ENCODE measurements at places on chromosomes 7 and 10. TPM values are rescaled to one million over a fixed set of nuclear protein-coding genes. Genes with fewer than 3 reads are reported as not detected.

DNA sequence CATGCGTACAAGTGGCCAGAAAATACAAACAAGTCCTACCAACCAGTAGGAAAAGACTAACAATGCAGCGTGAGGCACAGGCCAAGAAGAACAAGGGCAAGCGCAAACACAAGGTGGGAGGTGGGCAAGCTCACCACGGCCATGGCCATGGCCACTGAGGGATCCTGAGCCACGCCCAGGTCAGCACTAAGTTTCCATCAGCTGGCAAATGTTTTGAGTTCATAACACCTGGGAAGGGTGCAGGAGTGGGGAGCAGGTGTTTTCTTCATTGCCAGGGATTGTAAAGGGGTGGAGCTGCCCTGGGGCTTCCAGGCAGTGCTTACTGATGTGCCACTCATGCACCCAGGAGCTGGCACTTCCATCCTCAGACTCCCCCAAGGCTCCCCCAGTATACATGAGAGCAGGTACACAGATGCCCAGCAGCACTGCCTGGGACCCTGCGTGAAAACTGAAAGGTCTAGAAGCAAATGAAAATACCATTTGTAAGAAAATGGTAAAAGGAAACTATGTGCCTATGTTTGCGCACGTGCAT, 139.2 kb upstream of the RET start:
- H3K4me3 ChIP-seq, result no peak overlapping the region
- peaks cover 10% of the 10 kb centered on the region for H3K4me1 ChIP-seq
- no peak for DNase-seq
- no peak overlapping the region for H3K27ac ChIP-seq
- H3K27me3 ChIP-seq, result peaks cover 15% of the 10 kb centered on the region

JAKMIP3 gene
- total RNA-seq, result 0.17 TPM

ZNF746 gene
- 24.3 TPM for total RNA-seq

GRCh38 chr10:16652154-16652553, 130.5 kb upstream of the C1QL3 start:
- H3K27ac ChIP-seq, result no peak overlapping the region
- peaks cover 4% of the 10 kb centered on the region for H3K36me3 ChIP-seq
- peaks cover 3% of the 10 kb centered on the region for H3K4me1 ChIP-seq
- no peak for DNase-seq
- H3K27me3 ChIP-seq, result no peaks in the 10 kb centered on the region

PITX3 gene
- total RNA-seq, result not detected

POU6F2 gene
- total RNA-seq, result 0.20 TPM

DNA sequence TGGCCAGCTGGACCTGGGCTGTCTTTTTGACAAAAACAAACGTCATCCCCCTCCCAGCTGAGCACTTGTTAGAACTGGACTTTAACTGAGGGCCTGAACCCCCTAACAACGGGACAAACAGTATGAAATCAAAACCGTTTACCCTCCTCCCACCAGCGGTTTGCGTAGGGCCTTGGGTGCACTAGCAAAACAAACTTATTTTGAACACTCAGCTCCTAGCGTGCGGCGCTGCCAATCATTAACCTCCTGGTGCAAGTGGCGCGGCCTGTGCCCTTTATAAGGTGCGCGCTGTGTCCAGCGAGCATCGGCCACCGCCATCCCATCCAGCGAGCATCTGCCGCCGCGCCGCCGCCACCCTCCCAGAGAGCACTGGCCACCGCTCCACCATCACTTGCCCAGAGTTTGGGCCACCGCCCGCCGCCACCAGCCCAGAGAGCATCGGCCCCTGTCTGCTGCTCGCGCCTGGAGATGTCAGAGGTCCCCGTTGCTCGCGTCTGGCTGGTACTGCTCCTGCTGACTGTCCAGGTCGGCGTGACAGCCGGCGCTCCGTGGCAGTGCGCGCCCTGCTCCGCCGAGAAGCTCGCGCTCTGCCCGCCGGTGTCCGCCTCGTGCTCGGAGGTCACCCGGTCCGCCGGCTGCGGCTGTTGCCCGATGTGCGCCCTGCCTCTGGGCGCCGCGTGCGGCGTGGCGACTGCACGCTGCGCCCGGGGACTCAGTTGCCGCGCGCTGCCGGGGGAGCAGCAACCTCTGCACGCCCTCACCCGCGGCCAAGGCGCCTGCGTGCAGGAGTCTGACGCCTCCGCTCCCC, at the start of gene IGFBP1:
IGFBP1 (plus strand) TSS at position 304 of the 808 bp plus-strand sequence; CDS start at position 469, 165 bp downstream.
- H3K4me1 ChIP-seq, result peaks cover 2% of the 10 kb centered on the region
- no peak within 1 kb of the TSS for H3K27ac ChIP-seq
- DNase-seq, result no peak
- H3K4me3 ChIP-seq, result peak within 1 kb of the TSS; percentile 19

MASTL gene
- 29.6 TPM for total RNA-seq

OR2A1 gene
- total RNA-seq, result 0.06 TPM

KIAA1549 gene
- total RNA-seq, result 1.1 TPM

DNA sequence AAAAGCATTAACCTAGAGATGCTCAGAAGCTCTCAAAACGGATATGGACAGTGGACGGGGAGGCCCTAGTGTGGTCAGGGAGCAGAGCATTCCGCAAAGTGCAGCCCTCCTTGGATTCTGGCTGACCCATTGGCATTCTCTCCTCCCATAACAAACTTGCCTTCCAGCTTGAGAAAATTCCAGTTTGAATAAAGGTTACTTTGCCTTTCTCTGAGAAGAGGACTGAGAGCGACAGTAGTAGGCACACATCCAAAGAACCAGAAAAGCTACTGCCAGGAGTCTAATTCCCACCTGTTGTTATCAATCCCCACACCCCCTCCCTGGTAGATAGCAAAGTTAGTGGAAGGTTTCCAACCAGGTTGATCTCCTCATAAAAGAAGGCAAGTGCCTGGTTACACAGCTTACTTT, 84.7 kb upstream of the TRIL start:
- H3K27me3 ChIP-seq, result peaks cover 11% of the 10 kb centered on the region
- no peak overlapping the region for H3K4me3 ChIP-seq
- no peak overlapping the region for H3K27ac ChIP-seq
- no peaks in the 10 kb centered on the region for H3K4me1 ChIP-seq
- H3K36me3 ChIP-seq, result no peaks in the 10 kb centered on the region

DNA sequence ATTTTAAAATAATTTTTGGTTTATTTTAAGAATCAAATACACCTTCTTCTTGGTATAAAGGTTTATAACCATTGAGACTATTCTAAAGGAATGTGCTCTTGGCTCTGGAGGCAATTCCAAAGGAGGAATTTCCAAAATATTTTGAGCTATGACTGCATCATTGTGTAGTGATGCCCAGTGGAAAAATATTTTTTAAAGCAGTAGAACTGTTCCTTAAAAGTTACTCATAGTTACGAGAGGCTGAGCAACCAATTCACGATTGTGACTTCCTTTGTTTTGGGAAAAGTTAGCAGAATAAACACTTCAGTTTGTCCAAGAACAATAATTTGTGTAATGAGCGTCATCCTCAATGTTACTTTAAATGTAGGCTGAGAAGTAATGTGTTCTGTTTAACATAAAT, 233.6 kb downstream of the BAMBI start:
- DNase-seq, result no peak
- no peaks in the 10 kb centered on the region for H3K4me1 ChIP-seq
- no peak overlapping the region for H3K4me3 ChIP-seq
- peaks cover 6% of the 10 kb centered on the region for H3K27me3 ChIP-seq

DNA sequence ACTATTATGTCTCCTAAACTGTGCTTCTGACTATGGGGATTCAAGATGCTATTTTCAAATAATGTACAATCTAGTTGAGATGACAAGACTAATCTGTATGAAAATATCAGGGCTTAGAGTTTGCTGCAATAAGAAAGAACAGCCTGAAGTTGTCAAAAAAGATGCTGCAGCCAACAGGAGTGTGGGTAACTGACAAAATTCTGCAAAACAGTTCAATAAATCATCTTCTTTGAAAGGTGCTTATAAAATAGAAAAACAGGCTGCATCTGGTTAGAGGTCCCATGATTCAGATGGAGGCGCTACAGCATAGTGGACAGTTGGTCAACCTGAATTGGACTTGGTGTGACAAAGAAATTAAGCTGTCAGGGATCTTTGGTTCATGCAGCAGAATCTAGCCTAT, 511.0 kb downstream of the XPNPEP1 start:
- H3K36me3 ChIP-seq, result no peaks in the 10 kb centered on the region
- no peak overlapping the region for H3K4me3 ChIP-seq
- DNase-seq, result no peak
- no peak overlapping the region for H3K27ac ChIP-seq

GRCh38 chr10:84331091-84331490, 2.7 kb downstream of the CCSER2 start:
- peak overlapping the region; percentile 92 for H3K4me3 ChIP-seq
- H3K27me3 ChIP-seq, result peaks cover 2% of the 10 kb centered on the region
- peaks cover 40% of the 10 kb centered on the region for H3K4me1 ChIP-seq
- DNase-seq, result no peak
- peak overlapping the region; percentile 98 for H3K27ac ChIP-seq
- H3K36me3 ChIP-seq, result no peaks in the 10 kb centered on the region

DNA sequence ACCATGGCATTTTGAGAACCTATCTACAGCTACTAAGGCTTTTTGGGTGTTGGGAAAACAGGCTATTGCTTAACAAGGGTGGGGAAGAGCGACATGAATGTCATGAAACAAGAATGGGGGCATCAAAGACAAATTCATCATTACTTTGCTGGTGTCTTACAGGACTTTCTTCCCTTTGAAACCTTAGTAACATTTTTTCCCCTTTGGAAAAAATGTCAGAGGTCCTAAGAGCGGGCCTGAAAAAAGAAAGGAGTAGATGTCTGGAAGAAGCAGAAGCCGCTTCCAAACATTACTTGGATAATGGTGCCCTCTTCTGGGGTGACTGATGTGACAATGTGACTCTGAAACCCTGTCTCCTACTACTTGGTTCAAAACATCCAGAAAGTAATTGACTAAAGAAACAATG, 3.8 kb upstream of the DDX50 start:
- H3K4me3 ChIP-seq, result no peak overlapping the region
- H3K36me3 ChIP-seq, result no peaks in the 10 kb centered on the region
- DNase-seq, result no peak

DNA sequence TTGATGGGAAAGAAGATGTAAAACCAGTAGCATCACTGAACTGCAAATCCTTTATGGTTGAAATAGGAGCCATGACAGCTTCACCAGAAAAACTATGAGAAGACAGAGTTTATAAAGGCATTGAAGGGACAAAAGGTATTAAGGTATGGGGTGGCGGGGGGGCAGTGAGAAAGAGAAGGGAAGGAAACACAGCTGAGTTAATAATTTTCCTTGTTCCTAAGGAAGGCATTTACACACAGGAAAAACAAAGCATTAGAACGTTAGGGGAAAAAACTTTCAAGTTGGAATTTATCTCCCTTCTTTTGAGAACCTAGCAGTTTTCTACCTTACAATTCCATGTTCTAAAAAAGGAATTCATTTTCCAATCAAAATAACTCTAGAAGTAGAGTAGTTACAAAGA, 4.4 kb downstream of the LARP4B start:
- no peak overlapping the region for H3K4me3 ChIP-seq
- peaks cover 23% of the 10 kb centered on the region for H3K36me3 ChIP-seq
- H3K27ac ChIP-seq, result no peak overlapping the region
- H3K4me1 ChIP-seq, result peaks cover 38% of the 10 kb centered on the region

DNA sequence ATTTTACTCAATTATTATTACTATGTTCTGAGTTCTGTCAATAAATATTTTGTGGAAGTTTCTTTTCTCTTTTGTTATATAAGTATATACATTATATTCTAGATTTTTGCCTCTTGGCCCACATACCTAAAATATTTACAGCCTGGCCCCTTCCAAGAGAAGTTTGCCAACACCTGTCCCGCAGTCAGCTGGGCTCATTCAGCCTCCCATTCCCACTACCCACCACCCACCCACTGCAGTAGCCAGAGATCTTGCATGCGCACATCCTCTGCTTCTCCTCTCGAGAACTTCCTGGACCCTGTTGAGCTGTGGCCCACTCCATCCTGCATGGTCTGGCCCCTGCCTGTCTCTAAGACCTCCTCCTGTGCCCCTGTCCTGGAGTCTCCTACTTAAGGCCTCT, 33.6 kb downstream of the WIPF3 start:
- no peak overlapping the region for H3K4me3 ChIP-seq
- no peak overlapping the region for H3K27ac ChIP-seq

GRCh38 chr7:30934225-30934624, 22.6 kb downstream of the AQP1 start:
- H3K36me3 ChIP-seq, result no peaks in the 10 kb centered on the region
- H3K4me3 ChIP-seq, result no peak overlapping the region
- no peaks in the 10 kb centered on the region for H3K4me1 ChIP-seq

CDNF gene
- 0.82 TPM for total RNA-seq

TRPV5 gene
- total RNA-seq, result not detected

GRCh38 chr10:110081911-110082310, 74.1 kb downstream of the ADD3 start:
- DNase-seq, result no peak
- H3K4me3 ChIP-seq, result peak overlapping the region; percentile 48
- peaks cover 68% of the 10 kb centered on the region for H3K4me1 ChIP-seq
- no peaks in the 10 kb centered on the region for H3K27me3 ChIP-seq

DNA sequence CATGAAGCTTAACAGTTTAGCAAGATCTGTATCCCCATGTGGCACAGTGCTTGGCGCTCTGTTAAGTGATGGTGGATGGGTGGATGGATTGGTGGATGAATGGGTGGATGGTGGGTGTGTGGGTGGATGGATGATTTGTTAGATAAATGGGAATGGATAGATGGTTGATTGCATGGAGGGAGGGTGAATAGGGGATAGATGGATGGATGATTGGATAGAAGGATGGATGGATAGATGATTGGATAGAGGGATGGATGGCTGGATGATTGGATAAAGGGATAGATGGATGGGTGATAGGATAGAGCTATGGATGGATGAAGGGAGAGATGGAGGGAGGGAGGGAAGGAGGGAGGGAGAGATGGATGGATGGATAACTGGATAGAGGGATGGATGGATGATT, 229.7 kb downstream of the CUX1 start:
- no peak overlapping the region for H3K4me3 ChIP-seq
- H3K4me1 ChIP-seq, result no peaks in the 10 kb centered on the region
- H3K27ac ChIP-seq, result no peak overlapping the region
- no peaks in the 10 kb centered on the region for H3K27me3 ChIP-seq
- DNase-seq, result no peak
- H3K36me3 ChIP-seq, result no peaks in the 10 kb centered on the region

ENTPD1 gene
- total RNA-seq, result 11.6 TPM

DNA sequence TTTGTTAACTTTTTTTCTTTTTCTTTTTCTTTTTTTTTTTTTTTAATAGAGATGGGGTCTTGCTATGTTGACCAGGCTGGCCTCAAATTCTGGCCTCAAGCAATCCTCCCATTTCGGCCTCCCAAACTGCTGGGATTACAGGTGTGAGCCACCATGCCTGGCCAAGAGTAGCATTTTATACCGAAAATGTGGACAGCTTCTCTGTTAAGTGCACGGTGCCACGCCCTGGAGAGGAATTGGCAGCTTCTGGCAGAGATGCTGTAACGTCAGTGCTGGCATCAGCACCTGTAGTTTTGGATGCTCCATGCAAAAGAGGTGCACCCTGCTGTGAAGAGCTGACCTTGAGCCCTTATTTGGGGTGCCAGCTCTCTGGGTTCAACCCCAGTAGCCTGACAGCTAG, 18.2 kb downstream of the IL15RA start:
- no peaks in the 10 kb centered on the region for H3K27me3 ChIP-seq
- DNase-seq, result no peak
- H3K36me3 ChIP-seq, result peaks cover 21% of the 10 kb centered on the region
- H3K27ac ChIP-seq, result no peak overlapping the region
- H3K4me1 ChIP-seq, result peaks cover 1% of the 10 kb centered on the region
- no peak overlapping the region for H3K4me3 ChIP-seq

RBM20 gene
- 0.17 TPM for total RNA-seq

GRCh38 chr7:112145206-112145605, 61.0 kb downstream of the DOCK4 start:
- no peak overlapping the region for H3K27ac ChIP-seq
- H3K4me1 ChIP-seq, result peaks cover 1% of the 10 kb centered on the region
- no peaks in the 10 kb centered on the region for H3K36me3 ChIP-seq
- peaks cover 13% of the 10 kb centered on the region for H3K27me3 ChIP-seq
- H3K4me3 ChIP-seq, result no peak overlapping the region

PHYHIPL gene
- total RNA-seq, result not detected
